ENCODE measurements at places on chromosomes 6 and 20.

GRCh38 chr6:121645100-121645745, 209.8 kb downstream of the GJA1 start:
- no peak for DNase-seq

GRCh38 chr6:125931733-125932450, 24.7 kb upstream of the HINT3 start:
- DNase-seq, result no peak

DNA sequence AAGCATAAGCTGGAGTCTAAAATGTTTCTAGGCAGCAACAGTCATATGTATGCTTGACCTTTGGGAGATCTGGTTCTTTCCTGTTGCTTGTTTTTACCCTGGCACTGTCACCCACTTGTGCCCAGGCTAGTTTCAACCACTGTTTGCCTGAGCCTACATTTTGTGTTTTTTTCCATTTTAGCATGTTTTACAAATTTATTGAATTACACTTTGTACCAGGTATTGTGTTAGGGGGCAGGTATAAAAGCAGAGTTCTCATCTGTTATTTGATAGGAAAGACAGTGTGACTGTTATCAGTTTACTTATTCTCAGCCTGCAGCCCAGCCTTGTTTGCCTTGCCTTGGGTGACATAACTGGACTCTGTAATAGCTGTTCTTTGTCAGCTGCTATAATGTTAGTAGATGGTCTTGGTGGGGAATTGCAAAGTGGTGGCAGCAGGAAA, 147.0 kb downstream of the CDKAL1 start:
- no peak for DNase-seq

- no peak for DNase-seq
Observed at GRCh38 chr6:53055873-53056272, 9.3 kb upstream of the FBXO9 start.

GRCh38 chr6:26124781-26125685, 37.8 kb downstream of the HFE start:
- no peak for DNase-seq
